ENCODE measurements at places on chromosomes 7 and 10.

GRCh38 chr10:59047180-59047579 is 129.3 kb upstream of the PHYHIPL start:
- no peak for DNase-seq

- peak; percentile 70 for DNase-seq
Measured at GRCh38 chr10:79068203-79068561, 584 bp upstream of the ZMIZ1 start.

GRCh38 chr10:17236468-17237148 is 8.6 kb downstream of the VIM start:
- DNase-seq = no peak

DNA sequence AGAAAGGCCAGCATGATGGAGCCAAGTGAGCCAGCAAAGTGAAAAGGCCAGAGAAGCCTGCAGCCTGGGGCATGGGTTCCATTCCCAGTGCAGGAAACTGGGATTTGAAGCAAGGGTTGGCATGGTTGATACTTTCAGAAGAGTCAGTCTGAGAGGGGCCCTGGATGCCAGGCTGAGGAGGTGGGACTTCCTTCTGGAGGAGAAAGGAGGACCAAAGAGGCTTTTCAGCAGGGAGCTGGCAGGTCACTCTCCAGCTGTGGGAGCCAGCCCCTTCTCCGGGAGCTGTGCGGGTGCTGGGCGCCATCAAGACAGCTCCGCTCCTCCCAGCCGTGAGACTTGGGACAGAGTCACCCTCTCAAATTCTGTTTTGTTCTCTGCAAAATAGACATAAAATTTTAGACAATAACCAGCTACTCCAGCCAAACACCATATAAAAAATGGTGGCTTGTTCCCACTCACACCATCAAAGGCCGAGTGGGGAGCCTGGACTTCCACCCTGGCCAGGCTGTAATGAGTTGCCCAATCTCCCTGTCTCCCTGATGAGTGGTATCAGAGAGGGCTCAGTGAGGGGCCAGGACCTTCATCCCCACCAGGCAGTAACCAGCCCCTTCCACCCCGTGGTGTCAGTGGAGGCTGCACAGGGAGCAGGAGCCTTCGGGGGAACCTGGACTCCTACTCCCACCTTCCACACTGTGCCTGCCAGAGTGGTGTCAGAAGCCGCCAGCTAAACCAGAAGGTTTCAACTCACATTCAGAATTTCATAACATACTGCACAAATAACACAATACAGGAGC is 133.6 kb upstream of the RET start:
- no peak for DNase-seq

DNA sequence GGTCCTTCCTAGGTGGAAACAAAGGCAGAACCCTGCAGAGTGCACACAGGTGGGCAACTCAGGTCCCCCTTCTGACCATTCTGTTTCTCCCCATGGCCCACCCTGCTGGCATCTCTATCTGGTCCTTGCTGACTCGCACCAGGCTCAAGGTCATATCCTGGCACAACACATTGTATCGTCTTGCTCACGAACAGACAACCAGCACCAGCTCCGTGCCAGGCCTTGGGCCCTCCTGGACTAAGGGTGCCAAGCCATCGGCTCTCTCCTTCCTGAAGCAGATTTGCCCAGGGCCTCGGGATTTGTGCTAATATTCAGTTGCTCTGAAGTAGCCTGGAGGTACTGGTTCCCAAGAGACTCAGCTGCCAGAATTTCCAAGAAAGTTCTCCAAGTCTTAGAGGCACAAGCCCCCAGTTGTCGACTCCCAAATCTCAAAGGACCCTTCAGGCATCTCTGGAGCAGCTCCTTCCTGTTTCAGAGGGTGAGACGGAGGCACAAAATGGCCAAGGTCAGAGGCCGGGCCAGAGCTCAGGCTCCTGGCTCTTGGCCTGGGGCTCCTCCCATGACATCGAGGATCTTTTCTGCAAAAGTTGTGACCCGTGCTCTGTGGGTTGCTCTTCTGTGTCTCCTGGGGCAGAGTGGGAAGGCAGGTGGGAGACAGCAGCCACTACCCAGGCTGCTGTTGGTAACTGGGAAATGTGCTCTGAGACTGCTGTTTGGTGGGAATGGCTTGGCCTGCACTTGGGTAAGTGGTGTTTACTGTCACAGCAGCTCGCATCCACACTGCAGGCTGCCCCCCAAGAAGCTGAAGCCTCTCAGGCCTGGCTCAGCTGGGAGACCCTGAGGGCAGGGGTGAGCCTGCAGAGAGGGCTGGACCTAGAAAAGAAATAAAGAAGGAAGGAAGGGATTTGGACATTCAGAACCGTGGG is 121.3 kb downstream of the RGS10 start:
- no peak for DNase-seq

GRCh38 chr10:122185643-122186042 is 85.5 kb upstream of the BTBD16 start:
- no peak for DNase-seq

- no peak for DNase-seq
Measured at GRCh38 chr7:137950263-137950621, 51.6 kb downstream of the CREB3L2 start.

- DNase-seq = no peak
Measured at GRCh38 chr10:97682042-97682441, 5.0 kb downstream of the AVPI1 start.

GRCh38 chr7:137421366-137421765 is 77.8 kb upstream of the PTN start:
- no peak for DNase-seq

DNA sequence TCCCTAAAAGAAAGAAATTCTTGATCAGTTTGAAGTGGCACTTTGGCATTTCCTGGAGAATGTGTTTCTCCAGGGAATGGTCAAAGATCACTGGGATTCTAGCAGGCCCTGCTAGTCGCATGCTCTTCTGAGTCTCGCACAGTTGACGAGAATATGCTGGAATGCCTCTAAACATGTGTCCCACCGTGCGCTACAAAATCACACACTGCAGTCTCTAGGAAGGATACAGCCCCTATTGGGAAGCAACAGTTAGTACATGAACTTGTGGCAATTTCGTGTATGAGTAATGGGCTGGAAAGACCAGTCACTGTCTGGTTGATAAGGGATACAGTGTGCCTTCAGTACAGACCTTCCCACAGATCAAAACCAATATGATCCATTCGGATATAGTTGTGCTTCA is 257.9 kb downstream of the PRPF18 start:
- DNase-seq = no peak

GRCh38 chr10:118763202-118763988 is 8.6 kb upstream of the CACUL1 start:
- DNase-seq = no peak

- no peak for DNase-seq
Measured at GRCh38 chr7:30533886-30534285, 29.3 kb upstream of the GGCT start.

DNA sequence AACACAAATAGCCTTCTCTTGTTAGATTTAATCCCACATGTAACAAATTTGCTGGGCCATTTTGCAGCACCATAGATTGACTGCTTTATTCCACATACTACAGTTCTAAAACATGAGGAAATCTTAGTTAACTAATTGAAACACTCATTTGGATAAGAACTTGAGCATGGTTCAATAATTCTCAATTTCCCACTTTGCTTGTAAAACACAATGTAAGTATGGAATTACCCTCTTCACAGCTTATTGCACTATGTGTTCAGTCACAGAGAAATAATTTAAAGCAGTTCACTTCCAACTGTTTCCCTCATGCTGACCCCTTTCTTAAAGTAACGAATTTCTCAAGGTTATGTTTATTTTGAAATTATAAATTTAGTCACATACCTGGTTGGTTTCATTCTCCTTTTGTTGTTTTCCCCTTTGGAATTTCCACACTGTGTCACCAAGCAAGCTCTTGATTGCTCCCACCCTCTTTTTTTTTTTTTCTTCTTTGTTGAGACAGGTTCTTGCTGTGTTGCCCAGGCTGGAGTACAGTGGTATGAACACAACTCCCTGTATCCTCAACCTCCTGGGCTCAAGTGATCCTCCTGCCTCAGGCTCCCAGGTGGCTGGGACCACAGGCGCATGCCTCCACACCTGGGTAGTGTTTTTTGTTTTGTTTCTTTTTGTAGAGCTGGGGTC is 425.4 kb downstream of the EXOC4 start:
- no peak for DNase-seq

- no peak for DNase-seq
Measured at GRCh38 chr10:74175510-74176379, 24.7 kb downstream of the ADK start.

DNA sequence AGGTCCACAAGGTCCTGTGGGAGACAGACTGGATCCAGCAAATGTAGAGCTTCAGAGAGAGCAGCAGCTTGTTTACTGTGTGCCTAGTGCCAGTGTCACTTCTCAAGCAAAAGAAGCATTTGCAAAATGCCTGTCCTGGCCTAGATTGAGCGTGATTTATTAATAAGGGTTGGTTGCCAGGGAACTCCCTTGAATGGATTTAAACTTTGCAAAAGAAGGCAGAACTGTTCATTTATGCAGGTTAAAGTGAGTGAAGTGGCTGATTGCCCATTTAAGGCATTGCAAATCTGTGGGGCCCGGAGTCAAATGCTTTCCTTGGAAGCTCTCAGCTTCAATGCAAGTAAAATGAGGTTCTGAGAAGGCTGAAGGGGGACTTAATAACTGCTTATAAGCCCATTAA is 71.3 kb downstream of the CDHR3 start:
- DNase-seq = no peak

GRCh38 chr10:51527522-51528219 is 171.7 kb downstream of the CSTF2T start:
- no peak for DNase-seq

DNA sequence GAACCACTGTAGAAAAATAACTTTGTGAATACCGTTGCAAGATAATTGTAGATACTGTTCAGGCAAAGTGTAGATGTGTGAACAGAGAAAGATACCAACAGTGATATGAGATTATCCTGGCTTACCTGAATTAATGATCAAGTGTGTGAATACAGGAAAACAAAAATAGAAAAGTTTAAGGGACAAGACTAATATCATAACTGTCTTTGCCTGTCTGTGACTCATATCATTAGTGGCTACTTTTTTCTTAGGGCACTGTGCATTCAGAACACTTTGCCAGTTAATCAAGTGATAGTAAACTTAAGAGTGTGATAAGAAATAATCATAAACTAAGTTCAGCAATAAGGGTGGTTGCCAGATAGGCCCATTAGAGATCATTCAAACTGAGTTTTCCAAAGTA is 323.0 kb upstream of the LRGUK start:
- peak; percentile 18 for DNase-seq

DNA sequence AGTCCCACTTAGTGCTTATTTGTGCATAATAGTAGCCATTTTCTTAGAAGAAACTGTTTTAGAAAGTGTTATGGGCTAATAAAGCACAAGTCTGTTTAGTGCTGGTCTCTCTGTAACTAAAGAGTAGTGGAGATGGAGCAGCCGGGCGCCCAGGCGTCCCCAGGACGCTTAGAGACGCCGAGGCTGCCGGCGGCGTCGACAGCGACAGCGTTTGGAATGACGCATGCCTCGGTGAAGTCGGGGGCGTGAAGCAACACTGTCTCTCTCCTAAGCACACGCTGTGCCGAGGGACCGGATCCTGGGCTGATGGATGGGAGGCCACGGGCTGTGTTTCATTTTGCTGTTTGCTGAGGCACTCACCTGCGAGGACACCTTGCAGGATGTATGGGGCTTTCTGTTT is 588.6 kb upstream of the FOXK1 start:
- no peak for DNase-seq

- DNase-seq = no peak
Measured at GRCh38 chr10:50972591-50972990, 87.2 kb upstream of the A1CF start.

GRCh38 chr10:35005868-35006267 is 84.3 kb downstream of the CUL2 start:
- no peak for DNase-seq

GRCh38 chr10:21095073-21095472 is 198.0 kb upstream of the NEBL start:
- DNase-seq = no peak

- DNase-seq = no peak
Measured at GRCh38 chr10:44958898-44959246, 730 bp upstream of the RASSF4 start.

- DNase-seq = no peak
Measured at GRCh38 chr7:28990200-28990960, 32.2 kb upstream of the TRIL start.

DNA sequence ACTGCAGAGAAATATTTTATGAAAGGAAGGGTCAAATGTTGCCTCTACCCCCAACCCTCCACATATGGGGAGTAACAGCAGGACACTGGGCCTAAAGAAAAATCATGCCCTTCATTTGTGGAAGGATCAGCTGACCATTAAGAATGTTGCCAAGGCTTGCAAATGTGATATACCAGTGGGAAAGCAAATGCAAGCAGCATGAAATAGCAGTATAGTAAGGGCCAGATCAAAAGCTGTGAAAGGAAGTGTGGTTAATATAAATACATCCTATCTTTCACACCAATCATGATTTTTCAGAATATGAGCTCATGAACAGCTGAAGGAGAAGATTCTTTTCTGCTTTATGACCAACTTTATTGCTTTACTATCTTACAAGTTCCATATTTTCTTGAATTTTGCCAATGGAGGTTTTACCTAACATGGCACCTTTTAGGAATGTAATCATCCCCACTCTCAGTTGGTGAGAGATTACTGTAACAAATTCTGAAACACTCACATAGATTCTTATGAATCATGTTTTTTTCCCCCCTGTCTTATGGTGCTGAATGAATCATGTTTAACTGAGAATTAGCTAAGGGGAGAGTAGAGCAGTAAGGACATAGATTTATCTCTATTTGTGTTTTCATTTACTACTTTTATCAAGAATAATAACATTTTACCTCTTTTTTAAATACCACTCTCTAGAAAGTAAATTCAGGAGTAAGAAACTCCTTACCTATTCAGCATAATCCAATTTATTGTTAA is 12.1 kb upstream of the ATAD1 start:
- DNase-seq = no peak

DNA sequence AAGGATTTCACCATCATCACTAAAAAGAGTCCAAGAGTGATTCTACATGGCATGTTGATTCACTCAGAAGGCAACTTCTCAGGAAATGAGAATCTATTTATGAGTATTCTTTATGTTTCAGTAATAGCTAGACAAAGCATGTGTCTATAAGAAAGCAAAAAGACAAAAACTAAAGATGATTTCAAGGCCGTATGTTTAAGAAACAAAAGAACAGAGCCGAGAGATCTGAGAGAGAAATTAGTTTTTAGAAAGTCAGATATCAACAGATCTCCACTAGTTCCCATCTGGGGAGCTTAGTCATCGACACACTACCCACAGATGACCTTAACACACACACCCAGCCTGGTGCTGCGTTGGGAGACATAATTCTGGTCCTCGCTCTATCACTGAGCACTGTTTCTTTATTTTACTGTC is 21.0 kb downstream of the PIP4K2A start:
- DNase-seq = peak; percentile 88

GRCh38 chr10:125820701-125821100 is 2.4 kb downstream of the UROS start:
- DNase-seq = peak; percentile 48

- DNase-seq = peak; percentile 16
Measured at GRCh38 chr10:122113161-122113944, 124.4 kb downstream of the TACC2 start.

GRCh38 chr10:98154076-98154475 is 19.6 kb downstream of the R3HCC1L start:
- no peak for DNase-seq

- DNase-seq = no peak
Measured at GRCh38 chr7:46450886-46451285, 529.8 kb upstream of the IGFBP3 start.

GRCh38 chr10:64458306-64458705 is 937.1 kb downstream of the REEP3 start:
- DNase-seq = no peak

- DNase-seq = no peak
Measured at GRCh38 chr7:86956567-86956966, 102.9 kb downstream of the ELAPOR2 start.
